ENCODE measurements at places on chromosomes 7 and 10.

- DNase-seq, result no peak
Observed at GRCh38 chr10:105586451-105587098, 945.5 kb downstream of the SORCS3 start.

- DNase-seq, result no peak
Observed at GRCh38 chr10:29297678-29298077, 8.8 kb downstream of the LYZL1 start.

DNA sequence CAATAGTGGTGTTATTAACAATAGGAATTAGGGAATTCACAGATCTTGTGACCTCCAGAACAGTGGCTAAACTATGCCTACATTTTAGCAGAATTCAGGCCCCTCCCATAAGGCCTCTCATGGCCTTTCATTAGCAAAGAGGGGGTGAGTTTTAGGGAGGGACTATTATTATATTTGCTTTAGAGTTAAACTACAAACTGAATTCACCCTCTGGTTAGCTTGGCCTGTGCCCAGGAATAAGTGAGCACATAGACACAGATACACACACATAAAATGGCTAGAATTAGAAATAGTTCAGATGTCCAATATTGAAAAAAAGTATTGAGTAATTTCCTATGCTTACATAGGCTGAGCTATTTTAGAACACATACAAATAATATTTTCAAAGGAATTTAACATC is 818.8 kb upstream of the COBL start:
- no peak for DNase-seq

DNA sequence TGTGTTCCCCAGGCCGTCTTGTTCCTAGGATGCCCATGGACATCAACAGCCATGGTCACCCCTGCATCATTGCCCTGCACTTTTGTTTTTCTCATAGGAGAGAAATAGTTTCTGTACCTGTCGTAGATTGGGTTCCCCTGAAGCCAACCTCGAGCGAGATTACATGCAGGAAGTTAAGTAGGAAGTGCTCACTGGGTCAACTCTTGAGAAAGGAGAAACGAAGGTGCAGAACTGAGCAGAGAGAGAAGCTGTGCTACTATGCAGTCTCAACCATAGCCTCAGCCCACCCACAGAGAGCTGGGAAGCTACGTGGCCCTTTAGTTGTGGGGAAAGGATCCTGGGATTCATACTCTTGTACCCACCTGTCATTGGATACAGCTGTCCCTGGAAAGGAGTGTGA is 165.2 kb downstream of the HERPUD2 start:
- DNase-seq, result no peak

- DNase-seq, result no peak
Observed at GRCh38 chr10:18918532-18918931, 130.1 kb upstream of the MALRD1 start.

Measured in suppressor macrophage treated with lipopolysaccharide for 1 hour (primary cell).